Vagina (tissue), 2 donors: ENCODE measurements at places on chromosomes 13 and 19.

DNA sequence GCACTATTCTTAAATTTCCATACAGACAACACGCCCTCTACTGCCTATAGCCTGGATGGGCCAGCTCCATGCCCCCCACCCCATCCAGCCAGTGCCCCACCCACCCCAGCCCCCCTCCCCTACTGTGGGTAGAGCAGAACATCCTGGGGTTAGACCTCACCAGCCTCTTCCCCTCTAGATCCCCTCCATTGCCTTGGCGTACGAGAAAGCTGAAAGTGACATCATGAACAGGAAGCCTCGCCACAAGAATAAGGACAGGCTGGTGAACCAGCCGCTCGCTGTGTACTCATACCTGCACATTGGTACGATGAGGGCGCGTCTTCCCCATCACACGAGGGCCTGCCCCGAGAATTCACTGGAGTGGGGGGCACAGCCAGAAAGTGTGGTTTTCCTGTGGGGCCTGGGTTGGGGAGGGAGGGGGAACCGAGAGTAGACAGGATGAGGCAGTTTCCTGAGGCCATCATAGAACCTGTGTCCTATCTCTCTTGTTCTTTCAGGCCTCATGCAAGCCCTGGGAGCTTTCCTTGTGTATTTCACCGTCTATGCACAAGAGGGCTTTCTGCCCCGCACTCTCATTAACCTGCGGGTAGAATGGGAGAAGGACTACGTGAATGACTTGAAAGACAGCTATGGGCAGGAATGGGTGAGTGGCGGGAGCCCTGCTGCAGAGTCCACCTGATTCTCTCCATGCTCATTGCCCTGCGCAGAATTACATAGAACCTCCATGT lies 29.1 kb downstream of the ATP12A start:
- no peak for DNase-seq

DNA sequence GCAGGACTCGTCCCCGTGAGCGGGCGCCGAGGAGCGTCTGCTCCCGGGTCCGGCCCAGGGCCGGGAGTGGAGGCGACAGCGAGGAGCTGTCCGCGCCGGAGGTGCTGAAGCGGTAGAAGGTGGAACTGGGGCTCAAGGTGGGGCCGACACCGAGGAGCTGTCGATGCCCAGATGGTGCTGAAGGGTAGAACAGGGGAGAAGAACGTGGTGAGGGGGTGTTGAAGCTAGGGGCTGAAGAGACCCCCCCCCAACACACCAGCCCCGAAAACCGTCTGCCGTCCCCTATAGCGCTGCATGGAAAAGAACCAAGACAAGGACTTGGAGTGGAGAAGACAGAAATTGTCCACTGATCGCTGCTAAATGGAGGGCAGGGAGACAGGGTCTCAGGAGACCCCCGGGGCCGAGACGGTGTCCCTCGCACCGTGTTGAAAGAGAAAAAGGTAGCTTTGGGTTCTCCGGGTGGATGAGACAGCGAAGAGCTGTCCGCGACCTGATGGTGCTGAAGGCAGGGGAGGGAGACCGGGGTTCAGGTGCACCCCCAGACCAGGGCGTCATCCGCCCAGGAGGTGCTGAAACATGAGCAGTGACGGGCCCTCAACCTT lies 7.1 kb upstream of the PDE4C start:
- no peak for DNase-seq

DNA sequence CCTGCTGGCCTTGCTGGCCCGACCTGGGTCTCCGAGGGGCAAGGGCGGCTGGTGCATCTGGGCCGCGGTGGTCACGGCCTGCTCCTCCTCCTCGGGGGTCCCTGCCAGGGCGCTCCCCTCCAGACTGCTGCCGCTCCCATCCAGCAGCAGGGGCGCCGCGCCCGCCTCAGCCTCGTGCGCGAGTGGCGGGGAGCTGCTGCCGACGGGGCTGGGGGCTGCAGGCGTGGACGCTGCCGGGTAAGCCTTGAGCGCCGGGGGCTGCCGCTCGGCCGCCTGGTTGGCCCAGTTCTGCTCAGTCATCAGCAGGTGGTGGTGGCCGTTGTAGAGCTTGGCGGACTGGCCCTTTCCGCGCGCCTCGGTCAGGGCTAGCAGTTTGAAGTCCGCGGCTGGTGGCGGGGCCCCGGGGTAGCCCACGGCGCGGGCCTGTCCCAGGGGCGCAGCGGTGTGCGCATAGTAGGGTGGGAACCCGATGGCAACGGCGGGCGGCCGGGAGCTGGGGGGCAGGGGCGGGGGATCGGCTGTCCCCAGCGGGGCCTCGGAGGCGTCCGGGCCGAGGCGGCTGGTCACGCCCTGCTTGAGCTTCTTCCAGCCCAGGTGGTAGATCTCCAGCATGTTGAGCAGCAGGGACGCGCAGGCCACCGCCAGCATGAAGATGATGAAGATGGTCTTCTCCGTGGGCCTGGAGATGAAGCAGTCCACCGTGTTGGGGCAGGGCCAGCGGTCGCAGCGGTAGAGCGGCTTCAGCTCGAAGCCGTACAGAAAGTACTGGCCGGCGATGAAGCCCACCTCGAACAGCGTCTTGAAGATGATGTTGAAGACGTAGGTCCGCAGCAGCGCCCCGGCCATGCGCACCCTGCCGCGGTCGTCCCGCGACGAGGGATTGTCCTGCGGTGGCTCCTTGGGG lies 18.6 kb downstream of the GJA3 start:
- DNase-seq = peak; percentile 49

- DNase-seq = no peak
Observed at GRCh38 chr19:46478356-46478986, 7.1 kb upstream of the PNMA8A start.

DNA sequence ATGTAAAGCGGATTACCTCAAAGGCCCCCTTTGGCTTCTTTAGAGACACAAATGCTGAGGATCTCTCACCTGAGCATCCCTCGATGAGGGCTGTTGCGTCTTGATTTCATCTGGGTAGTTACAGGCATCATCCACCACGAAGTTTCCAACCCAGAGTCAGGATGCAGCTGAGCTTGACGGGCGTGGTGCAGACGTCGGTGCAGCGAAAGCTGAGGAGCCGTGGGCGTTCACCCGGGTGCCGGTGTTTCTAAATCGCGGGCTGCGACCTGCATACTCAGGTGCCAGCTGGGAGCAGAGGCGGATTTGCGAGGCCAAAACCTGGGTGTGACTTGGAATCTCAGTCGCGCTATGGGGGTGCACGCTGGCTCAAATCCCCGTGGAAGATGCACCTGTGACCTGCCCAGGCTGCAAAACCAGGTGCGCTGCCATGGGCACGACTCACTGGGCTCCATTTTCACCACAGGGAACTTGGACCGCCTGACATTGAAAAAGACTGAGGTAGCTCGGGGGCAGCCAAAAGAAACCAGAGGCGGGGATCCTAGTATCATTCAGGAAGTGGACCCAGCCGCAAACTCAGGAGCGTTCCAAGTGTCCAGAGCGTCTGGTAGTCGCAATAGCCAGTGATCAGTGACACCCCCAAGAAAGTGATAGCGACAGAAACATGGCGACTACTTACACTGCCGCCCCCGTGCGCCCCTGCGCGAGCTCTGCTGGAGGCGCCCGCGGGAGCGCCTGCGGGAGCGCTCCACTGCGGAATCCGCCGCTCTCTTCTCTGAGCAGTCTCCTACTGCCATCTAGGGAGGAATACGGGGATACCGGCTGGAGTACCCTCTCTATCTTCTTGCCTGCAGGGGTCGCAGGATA lies 36.4 kb upstream of the IGFL4 start:
- DNase-seq = no peak

- DNase-seq = no peak
Observed at GRCh38 chr13:40261336-40261735, 405.1 kb downstream of the FOXO1 start.

- DNase-seq = no peak
Observed at GRCh38 chr13:90511903-90512302, 835.6 kb upstream of the MIR17HG start.

- DNase-seq = no peak
Observed at GRCh38 chr13:39955560-39955959, 300.1 kb downstream of the COG6 start.

DNA sequence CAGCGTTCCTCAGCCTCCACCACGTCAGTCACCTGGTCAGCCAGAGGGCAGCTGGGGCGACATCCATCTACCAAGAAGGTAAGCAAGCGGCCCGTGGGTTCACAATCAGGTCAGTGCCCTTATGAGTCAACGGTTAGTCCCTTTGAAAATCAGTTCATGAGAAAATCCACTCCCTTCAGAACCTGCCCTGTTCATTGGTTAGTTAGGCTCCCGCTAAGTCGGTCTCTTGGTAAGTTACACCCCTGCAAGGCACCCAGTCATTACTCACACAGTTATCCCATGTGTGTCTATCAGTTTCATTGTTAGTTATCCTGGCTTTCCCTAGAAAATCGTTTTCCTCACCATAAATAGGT lies 564 bp downstream of the SIGLECL1 start:
- peak; percentile 22 for DNase-seq

GRCh38 chr13:91133941-91134802 lies 213.3 kb upstream of the MIR17HG start:
- DNase-seq = no peak

DNA sequence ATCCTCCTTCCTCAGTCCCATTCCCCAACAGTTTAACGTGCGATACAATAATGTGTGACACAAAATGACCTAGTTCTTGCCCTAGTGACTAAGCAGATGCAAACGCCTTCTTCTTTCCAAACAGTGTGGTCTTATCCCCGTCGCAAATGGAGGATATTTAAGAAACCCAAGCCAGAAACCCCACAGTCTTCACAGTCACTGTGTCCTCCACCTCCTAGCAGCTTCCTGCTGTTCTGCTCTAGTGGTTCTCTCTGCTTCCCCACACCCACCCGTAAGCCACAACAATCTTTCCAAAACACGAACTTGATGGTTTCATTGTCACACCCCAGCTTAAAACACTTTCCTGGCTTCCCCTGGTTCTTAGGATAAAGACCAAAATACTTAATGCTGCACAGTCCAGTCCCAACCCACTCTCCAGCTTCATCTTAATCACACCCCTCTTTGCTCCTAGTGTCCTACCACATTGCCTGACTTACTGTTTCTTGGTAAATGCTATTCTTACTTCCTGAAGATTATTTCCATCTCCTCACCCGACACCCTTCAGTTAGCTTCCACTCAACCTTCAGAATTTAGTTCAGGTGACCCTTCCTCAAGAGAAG lies 32.3 kb downstream of the ITM2B start:
- DNase-seq = no peak

GRCh38 chr19:1884719-1885334 lies 469 bp downstream of the ABHD17A start:
- peak; percentile 96 for DNase-seq

DNA sequence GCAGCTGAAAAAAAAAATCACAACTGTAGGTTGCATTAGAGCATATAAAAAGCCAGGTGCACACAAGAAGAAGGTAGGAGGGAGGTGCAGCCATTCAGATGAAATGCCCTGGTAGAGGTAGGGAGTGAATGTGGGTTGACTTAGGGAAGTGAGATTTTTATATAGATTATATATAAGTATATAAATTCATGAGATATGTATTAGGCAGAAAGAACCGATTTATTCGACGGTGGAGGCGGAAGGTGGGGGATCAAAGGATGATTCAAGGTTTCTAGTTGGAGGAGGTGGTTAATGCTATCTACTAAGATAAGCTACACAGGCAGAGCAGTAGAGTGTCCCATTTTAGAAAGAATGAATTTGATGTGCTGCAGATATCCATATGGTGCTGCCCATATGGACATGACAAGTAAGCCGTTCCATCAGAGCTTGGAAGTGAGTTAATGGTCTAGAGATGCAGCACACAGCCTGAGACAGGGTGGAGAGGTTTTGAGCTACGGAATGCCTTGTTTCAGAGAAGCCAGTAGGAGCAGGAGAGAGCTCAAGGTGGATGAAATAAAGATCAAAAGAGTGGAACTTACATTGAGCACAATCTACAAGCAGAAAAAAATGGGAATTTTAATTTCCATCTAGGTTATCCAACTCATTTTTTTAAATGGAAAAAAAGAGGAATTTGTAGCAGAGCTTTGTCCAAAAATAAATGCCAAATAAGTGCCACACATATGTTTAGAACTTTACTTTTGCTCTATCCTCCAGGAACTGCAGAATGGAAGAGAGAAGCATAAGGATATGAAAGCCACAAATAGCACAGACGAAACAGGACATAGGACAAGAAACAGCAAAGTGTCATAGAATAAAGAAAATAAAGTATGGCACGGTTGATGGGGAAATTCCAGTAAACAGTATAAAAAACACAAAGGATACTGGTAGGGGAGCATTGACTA lies 177.3 kb downstream of the PCDH9 start:
- no peak for DNase-seq

DNA sequence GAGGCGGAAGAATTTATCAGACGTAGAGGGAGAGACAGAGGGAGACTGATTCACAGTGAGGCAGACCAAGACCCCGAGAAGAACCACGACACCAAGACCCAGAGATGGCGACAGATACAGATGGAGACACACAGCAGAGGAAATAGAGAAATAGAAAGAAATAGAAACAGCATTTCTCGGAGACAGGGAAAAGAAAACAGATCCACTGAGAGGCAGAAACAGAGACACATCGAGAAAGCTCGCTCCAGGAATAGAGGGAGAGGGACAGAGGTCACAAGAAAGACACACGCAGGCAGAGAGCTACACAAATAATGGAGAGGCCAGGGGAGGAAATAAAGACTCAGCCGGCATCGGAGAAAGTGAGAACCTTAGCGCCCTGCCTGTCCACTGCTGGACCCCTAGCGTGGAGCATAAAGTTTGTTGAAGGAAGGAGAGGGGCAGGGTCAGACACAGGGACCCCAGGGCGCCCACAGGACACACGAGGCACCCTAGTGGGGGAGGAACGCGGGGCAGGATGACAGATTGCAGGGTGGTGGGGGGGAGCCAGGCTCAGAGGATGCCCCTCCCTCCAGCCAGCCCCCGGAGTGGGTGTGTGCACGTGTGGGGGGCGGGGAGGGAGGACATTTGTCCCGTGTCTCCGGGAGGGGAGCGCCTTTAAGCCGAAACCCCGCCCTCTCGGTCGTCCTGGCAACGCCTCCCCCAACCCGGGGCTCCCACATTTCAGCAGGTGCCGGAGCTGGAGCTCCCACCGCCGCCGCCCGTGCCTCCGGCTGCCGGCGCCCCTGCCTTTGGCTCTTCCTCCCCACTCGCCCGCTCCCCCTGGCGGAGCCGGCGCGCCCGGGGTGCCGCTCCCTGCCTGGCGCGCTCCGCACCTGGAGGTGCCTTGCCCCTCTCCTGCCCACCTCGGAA lies at the start of gene PRKCG:
Gene PRKCG, plus strand, starts transcription at position 716 of the 909 bp plus-strand sequence. CDS start 298 bp downstream, outside the sequence.
- no peak for DNase-seq

GRCh38 chr13:112651750-112652511 lies 37.9 kb upstream of the ATP11A start:
- DNase-seq = no peak

DNA sequence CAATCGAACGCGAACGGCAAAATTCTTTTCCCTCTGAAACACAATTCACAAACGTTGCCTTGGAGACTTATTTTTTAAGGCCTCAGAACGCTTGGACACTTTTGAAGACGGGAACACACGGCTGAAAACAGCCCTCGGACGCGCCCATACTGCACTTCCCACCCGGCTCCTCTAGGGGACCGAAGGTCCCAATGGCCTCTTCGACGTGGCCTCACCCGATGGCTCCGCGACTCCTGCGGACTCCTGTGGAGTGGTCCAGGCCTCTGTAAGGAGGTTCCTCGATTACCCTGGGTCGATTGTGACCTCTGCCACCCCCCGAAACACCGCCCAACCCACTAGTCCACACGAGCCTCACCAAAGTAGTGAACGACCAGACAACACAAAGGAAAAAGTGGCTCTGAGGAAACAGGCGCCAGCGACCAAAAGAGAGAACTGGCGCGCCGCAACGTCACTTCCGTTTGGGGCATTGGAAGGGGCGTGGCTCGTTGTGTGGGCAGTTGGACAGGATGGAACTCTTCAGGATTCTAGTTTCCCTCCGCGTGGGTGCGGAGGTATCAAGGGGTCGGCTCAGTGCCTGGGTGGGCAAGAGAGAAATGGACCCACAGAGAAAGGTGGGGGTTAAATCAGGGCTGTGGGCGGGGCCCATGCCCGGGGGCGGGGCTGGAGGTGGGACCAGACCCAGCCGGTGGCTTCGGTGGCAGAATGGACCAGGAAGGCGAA lies at the start of gene ZNF560:
Gene ZNF560, minus strand, starts transcription at position 434 of the 720 bp plus-strand sequence. CDS start 23,303 bp downstream, outside the sequence.
- no peak for DNase-seq

- no peak for DNase-seq
Observed at GRCh38 chr13:46296921-46297320, 85.2 kb downstream of the LRRC63 start.
